ENCODE measurements at places on chromosomes 7 and 10. TPM values are rescaled to one million over a fixed set of nuclear protein-coding genes. Genes with fewer than 3 reads are reported as not detected.

PLXDC2 gene
- total RNA-seq = not detected

GDF2 gene
- total RNA-seq = not detected

ELAPOR2 gene
- total RNA-seq = 8.6 TPM

HKDC1 gene
- total RNA-seq = not detected

ASIC3 gene
- 22.3 TPM for total RNA-seq

ZNF365 gene
- not detected for total RNA-seq

NPSR1 gene
- not detected for total RNA-seq

DNA sequence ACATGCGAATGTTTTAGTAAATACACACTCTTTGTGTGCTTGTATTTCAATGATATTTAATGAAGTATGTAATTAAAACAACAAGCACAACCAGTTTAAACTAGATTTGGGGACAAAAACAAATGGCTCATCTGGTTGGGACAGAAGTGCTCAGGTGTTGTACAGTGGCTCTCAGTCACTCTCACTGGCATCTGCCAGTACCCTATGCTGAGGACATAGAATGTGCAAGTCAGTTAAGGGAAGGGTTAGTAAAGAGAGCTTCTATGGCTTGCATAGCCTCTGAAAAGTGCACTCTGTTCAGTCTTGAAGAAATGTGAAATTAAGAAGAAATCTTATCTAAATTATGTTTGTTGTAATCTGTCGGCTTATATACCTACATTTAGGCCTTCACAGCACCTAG is 183.0 kb downstream of the LRRC4 start:
- DNase-seq = no peak

GRCh38 chr7:3634396-3634795 is 333.3 kb downstream of the SDK1 start:
- no peak for DNase-seq

GRCh38 chr7:4861227-4861626 is 603 bp downstream of the PAPOLB start:
- DNase-seq = no peak

DNA sequence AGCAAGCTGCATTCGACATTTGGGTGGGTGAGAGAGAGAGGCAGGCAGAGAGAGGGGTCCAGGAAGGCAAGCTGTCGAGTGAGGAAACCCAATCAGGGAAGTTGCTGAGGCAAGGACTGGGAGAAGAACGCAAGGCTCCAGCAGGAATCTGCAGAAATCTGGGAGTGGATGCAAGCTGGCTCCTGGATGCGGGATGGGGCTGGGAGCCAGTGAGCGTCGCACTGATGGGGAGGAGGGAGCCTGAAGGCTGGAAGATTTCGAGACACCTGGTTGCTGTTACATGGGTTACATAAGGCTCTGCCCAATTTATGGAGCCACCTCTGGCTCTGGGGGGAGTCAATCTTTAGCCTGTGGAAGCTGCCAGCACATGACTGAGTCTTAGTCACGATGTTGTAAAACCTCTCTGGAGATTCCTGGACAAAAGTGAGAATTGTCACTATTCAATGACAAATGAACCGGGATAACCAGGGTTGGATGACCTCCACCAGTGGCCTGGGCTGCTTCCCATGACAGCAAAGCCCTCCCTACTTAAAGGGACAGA is 51.1 kb upstream of the ADRB1 start:
- no peak for DNase-seq

GRCh38 chr7:2357571-2357970 is 2.9 kb downstream of the EIF3B start:
- DNase-seq = no peak

GRCh38 chr7:128170461-128170860 is 70.6 kb upstream of the LEP start:
- DNase-seq = no peak

- DNase-seq = no peak
Measured at GRCh38 chr7:157129907-157130460, 8.7 kb upstream of the UBE3C start.

- no peak for DNase-seq
Measured at GRCh38 chr10:124348801-124349200, 69.9 kb downstream of the OAT start.

- DNase-seq = no peak
Measured at GRCh38 chr10:13721486-13721885, 134.7 kb downstream of the PRPF18 start.

GRCh38 chr7:116218051-116218645 is 7.8 kb downstream of the TES start:
- DNase-seq = no peak

DNA sequence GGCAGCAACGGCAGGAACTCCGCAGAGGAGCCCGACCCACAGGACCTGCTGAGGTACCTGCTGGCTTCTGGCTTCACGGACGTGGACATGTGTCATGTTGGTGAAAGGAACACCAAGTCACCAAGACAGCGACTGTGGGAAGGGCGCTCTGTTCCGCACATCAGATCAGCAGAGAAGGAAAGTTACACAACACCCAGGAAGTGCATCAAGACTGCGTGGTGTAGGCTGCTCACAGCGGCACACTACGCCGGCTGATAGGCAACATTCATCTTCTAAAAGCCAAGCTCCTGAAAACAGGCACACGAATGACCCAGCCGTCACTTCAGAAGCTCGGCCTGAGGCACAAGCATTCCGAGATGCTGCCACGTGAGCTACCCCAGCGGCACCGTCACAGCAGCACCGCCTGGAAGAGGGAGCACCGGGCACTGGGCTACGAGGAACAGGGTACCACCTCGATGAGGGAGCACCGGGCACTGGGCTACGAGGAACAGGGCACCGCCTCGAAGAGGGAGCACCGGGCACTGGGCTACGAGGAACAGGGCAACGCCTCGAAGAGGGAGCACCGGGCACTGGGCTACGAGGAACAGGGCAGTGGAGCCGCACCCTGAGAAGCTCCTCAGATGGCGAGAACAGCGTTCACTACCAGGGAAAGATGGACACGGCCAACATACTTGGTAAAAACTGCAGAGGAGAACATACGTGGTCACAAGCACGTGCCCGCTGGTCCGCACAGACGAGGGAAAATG is 86.7 kb downstream of the MAD1L1 start:
- DNase-seq = no peak

GRCh38 chr10:42940487-42941294 is 136.2 kb upstream of the RET start:
- DNase-seq = no peak

GRCh38 chr10:46528675-46529615 is 27.5 kb downstream of the GPRIN2 start:
- DNase-seq = no peak

Measured in OCI-LY7 (cell line).